NCI-H1048 (cell line): ENCODE measurements at places on chromosomes 11 and 22.

DNA sequence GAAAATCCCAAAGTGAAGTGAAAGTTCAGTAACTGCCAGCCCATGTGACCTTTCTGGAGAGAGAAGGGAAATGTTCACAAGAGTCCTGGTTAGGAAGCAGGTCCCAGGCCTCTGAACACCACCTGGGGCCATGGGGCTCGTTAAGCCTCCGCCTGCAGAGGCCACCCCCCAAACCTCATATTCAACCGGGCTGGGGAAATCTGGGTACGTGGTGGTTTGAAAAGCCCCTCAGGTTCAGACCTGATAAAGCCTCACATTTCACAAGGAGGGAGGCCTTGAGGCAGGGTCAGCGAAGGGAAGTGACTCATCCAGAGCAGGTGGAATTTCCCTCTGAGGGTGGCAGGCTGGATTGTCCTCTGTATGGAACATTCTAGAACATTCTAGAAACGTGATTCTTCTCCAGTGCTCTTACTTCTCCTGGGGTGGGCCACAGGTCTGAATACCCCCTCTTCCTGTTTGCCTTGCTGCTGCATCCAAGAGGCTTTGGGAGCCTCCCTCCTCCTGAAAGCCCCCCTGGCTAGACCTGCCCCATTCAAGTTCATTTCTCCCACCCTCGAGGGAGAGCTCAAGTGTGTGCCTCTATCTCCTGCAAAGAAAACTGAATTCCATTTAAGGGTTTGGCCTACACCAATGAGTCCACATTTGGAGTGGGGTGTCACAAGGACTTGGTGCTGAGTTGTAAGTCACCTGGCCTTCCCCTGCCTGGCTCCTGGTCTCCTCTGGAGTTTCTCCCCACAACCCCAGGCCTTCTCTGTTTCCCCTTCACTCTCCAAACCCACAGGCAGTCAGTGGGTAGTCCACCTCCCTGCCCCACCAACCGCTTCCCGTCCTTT lies 6.3 kb downstream of the FXYD2 start:
- DNase-seq = no peak

DNA sequence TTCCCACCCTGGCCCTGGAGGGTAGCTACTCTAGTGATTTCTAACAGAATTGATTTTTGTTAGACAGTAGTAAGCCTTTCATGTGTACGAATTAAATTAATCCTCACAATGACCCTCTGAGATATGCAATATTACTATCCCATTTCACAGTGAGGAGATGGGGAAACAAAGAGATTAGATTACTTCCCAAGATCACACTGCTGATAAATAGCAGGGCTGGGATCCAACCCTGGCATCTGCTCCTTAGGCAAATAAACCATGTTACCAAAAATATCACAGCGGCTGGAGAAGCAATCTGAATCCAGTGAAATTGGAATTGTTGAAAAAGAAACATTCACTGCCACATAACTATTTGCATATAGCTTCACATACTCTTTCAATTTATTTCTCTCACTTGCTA lies 12.8 kb upstream of the CAVIN3 start:
- DNase-seq = no peak

GRCh38 chr11:78009062-78009461 lies 14.0 kb downstream of the KCTD14 start:
- DNase-seq = no peak

DNA sequence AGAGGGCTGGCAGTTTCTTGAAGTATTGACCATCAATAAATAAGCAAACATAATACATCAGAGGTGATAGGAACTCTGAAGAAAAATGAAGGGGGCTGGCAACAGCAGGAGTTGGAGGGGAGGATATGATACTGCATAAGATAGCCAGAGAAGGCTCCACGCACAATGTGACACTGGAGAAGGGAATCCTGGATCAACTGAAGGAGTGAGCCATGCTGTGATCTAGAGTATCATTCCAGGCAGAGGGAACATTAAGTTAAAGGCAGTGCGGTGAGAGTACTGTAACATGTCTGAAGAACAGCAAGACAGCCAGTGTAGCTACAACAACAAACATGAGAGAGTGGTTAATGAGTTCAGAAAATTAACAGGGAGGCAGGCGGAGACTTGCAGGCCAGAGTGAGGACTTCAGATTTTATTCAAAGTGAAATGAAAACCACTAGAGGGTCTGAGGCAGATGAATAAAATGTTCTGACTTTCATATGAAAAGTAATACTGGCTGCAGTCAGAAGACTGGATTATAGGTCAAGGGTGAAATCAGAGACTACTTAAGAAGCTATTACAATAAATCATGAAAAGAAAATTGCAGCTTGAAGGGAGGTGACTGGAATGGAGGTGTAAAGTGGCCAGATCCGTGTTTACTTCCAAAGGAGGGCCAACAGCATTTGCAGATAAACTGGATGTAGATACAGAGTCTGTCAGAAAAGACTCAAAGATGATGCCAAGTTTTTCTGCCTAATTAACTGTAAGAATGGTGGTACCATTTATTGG lies 49.4 kb downstream of the RRAS2 start:
- no peak for DNase-seq

DNA sequence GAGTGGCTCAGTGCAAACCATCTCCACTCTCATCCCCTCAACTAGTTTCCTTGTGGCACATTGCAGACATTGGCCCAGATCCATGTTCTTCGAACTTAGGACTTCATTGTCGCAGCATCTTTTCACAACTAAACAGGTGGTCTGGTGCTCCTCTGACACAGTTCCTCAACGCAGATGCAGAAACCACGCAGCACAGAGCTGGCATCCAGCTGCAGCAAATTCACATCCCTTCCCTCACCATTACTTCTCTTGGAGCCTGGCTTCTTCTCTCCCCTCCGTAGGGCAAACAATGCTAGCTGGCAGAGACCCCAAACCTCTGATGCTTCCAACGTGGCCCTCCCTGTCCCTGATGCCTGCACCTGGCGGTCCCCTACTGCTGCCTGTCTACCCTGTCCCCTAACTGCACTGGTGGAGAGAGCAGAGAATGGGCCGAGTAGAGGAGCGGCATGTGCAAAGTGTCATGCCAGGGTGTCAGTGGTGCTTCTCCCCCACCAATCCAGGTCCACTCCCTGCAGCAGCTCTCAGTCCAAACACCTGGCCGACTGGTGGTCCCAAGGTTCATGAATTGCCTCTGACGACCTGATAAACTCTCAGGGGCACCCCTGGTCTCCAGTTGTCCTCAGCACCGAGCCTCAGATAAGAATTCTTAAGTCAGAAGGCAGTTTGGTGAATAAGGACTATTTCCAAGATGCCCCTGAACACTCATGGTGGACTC lies 18.1 kb downstream of the TMPRSS13 start:
- DNase-seq = no peak

- DNase-seq = no peak
These were observed 375.3 kb downstream of the LUZP2 start for GRCh38 chr11:24872186-24872585.
